Cardiac fibroblast (primary cell): ENCODE measurements at places on chromosomes 13 and 19.

DNA sequence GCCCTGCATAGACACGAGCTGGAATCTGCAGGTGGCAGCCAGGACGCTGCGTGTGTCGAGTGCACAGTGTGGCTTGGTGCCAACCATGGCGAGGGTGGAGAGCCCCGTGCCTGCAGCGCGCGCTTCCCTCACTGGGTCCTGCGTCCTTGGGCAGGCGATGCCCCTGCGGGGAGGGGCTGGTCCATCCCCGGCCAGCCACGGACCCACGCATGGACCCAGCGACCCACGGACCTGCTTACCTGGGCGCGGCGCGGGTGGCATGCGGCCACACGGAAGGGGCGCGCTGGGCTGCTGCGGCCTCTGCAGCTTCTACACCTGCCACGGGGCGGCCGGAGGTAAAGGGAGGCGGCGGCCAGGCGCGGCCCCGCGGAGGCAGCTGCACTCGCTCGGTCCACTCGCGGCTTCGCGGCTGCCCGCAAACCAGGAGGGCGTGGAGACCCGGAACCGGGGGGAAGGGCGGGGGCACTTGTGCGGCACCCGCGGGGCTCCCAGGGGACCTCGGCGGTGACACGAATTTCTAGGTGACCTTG, 569 bp upstream of the MCF2L start:
- no peak for DNase-seq

DNA sequence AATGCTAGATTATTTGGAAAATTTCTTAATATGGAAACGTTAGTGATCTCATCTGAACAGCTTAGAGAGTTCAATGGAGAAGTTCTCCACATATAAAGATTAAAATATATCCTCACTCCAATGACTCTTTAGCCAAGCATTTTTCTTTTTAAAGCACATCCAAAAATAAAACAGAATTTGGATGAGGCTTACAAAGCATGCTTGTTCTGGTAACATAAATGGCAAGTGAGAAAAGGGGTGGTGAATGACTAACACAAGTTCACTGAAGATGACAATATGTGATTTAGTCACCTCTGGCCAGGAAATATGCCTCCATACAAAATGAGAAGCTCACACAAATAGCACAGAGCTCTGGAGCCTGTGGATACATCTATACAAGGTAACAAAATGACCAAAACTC, 253.0 kb downstream of the PCDH20 start:
- no peak for DNase-seq

DNA sequence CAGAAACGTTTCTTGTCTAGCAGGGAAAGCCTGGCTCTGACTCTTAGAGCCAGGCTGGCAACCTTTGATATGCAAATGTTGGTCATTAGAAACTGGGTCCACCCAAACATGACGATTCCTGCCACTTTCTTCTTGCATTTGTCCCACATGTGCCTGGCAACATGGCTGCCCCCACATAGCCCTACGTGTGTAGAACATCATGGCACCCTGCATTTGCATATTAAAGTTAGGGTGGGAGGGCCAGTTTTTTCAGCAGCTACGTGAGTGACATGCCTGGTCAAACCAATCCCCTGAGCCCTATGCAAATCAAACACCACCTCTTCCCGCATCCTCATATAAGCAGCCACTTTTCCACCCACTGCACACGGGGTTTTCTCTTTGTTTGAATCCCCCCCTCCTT, 95.0 kb downstream of the LIG4 start:
- DNase-seq, result no peak

- DNase-seq, result no peak
Observed at GRCh38 chr13:36973621-36974295, 25.4 kb downstream of the ALG5 start.

DNA sequence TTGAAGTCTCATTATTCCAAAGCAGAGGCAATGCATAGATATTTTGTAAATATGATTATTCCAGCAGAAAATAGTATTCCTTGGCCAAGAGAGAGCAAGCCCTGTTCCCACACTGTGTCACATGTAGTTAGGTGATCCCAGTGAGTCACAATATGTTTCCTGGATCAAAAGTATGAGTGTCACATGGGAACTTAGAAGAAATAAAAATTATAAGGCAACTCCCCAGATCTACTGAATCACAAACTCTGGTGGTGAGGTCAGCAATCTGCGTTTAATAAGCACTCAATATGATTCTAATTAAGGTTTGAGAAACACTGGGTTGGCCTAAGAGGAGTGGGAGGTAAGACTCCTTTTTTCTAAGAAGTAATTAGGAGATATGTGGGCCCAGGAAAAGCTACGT, 1504.5 kb upstream of the PCDH20 start:
- no peak for DNase-seq

DNA sequence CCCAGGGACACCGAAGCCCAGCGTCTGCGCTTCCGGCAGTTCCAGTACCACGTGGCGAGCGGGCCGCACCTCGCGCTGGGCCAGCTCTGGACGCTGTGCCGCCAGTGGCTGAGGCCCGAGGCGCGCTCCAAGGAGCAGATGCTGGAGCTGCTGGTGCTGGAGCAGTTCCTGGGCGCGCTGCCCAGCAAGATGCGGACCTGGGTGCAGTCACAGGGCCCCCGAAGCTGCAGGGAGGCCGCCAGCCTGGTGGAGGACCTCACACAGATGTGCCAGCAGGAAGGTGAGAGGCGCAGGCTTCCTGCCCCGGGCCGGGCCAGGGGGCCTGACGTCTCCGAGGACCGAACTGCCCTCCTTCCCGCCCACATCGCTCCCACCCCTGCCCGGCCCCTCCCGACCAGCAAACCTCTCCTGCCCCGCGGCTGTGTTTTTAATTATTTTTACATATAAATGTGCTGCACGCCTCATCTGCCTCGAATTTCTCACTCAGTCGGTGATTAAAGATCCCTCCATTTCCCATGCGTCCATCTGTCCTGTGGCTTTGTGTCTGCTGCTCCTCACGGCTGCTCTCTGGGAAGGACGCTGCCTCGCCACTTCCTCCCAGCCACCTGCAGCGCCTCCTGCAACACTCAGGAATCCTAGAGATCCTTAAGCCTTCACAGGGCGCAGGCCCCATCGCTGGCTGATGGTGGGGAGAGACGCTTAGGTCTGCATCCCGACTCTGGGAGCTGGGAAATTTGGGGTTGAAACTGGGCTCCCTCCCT, 4.3 kb downstream of the ZSCAN1 start:
- DNase-seq, result no peak

- DNase-seq, result peak; percentile 80
Observed at GRCh38 chr13:44273991-44274770, 99.4 kb upstream of the SERP2 start.
